ENCODE measurements at places on chromosomes 11 and 22.

GRCh38 chr11:76717369-76717768 lies 46.8 kb upstream of the LRRC32 start:
- no peak for DNase-seq

DNA sequence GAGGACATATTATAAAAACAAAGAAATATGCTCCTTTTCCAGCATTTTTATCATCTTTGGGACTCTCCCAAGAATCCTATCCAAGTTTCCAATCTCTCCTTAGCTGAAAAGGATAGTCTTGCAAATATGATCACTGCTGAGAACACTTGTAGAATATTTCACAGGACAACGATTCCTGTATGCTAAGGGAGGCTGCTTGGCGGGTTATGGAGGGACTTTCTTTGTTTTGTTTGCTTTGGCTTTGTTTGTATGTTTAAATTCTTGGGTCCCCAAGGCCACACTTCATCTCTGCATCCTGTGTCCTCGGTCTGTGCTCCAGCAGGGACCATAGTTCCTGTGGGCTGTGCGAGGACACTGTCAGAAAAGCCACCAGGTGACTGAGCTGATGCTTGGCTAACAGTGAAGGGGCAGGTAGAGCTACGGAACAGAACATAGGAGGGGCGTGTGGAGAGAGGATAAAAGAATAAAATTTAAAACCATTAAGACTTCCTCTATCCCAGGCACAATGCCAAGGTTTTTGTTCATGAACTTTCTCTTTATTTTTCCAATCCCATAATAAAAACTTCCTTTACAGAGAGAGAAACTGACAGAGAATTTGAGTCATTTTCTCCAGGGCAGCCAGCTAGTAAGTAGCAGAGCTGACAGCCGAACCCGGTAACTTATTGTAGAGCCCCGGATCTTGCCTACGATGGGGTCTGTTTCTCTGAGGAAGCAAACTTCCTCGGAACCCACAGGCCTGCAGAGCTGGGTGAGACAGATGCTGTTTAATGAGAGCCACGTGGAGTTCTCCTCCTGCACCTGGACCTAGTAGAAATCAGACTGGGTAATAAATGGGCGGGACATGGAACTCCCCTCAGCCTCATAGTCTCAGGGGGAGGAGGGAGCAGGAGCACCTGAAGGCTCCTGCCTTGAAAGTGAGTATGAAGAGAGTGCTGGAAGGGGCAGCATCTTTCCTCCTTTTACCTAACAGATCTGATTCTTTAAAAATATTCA lies at the start of gene IZUMO1R:
Gene IZUMO1R (plus strand): TSS at position 615 of the 993 bp plus-strand sequence. CDS start 1,057 bp downstream, outside the sequence.
- no peak for DNase-seq

GRCh38 chr22:23566705-23567475 lies 13.2 kb downstream of the IGLL1 start:
- DNase-seq: no peak

GRCh38 chr11:121048464-121049233 lies 24.7 kb downstream of the TBCEL start:
- DNase-seq: no peak

GRCh38 chr11:19827399-19828135 lies 114.9 kb downstream of the NAV2 start:
- DNase-seq: no peak

DNA sequence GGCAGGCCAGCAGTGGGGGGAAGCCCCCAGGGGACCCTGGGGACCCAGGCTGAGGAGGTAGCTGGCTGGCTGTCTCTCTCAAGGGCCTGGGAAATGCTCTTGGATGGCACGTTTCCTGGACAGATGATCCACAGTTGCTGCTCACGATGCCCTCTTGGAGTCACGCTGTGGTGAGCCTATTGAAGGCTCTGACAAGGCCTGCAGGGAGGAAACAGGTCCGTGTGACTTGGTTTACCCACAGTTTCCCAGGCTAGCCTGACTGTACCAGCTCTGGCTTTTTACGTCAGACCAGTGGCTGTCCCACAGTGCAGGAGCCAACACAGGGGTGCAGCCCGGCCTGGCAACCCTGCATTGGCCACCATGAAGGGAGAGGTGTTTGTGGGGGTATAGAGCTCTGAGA lies 29.2 kb upstream of the PPARA start:
- DNase-seq: no peak

- DNase-seq: no peak
Observed at GRCh38 chr22:45071618-45072017, 61.8 kb upstream of the PHF21B start.

GRCh38 chr22:49752598-49753091 lies 75.0 kb downstream of the BRD1 start:
- no peak for DNase-seq

DNA sequence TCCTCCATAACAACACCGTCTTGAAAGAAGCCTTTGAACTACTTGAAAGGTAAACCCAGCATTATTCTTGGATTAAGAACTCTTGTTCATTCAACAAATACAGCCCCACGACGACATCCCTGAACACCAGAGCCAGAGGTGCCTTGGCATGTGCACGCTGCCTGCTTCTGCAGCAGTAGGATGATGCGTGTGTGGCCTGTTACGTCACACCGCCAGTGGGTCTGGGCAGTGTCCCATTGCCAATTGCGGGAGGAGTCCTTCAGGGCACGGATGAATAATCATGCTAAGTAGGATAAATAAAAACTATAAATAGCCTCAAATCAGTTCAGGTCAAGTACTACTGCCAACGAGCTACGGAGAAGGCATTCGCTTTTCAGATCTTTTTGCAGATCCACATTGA lies 380.5 kb downstream of the SHANK2 start:
- no peak for DNase-seq

All from activated T-helper 9 cell treated with anti-CD3 and anti-CD28 coated beads, Interleukin-2, amount 50 U/mL, for 16 hours (primary cell).